ENCODE measurements at places on chromosomes 12 and 14.

DNA sequence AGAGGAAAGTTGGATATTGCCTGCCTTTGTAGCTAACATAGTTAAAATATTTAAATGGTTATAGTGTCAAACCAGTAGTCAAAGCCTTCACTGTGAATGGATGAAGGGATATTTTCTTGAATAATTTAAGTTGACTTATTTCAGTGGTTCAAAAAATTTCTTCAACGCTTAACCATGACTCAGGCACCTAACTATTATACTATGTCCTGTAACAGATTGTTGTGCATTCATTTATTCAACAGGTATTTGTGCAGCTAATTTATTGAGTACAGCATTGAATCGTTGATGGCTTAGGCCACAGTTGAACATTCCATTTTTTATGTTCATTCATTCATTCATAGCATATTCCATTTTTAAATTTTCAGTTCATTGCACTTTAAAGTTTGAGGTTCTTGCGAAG is 9.2 kb downstream of the HIF1A start:
- DNase-seq, result no peak

GRCh38 chr12:103399986-103400385 is 95.8 kb downstream of the C12orf42 start:
- no peak for DNase-seq

GRCh38 chr12:13744561-13744960 is 236.8 kb downstream of the GRIN2B start:
- no peak for DNase-seq

DNA sequence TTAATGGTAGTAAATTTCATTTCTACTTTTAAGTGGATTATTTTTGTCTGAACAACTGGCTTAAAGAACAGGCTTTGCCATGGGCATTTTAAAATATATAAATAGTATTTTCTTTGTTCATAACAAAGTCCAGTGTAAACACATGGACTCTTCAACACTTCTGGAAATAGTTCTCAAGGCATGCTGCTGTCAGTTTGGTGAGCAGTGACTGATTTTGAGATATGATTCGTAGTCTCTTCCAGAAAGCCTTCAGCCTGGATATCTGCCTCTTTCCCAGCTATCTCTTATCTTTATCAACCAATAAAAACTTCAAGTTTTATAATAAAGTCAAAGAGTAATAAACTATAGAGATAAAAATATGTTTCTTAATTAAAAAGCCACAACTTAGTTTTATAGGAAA is 110.7 kb downstream of the NAV3 start:
- DNase-seq, result no peak

DNA sequence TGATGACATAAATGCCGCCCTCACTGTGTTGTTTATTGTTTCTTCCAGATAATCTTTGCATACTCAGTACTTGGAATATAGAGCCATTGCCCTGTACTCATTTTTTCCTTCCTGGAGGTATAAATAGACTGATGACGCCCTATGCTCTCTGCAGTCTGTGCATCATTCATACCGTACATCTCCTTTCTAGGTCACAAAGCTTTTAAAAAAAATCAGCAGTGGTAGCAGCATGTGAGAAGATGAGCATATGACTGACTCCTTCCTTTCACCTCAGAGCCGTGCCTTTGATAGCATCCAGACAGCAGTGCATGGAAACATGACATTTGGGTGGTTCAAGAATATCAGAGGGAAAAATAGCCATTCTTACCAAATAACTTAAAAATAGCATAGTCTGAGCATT is 77.3 kb downstream of the PDE3A start:
- no peak for DNase-seq

- DNase-seq, result no peak
Observed at GRCh38 chr14:35337269-35338255, 45.4 kb downstream of the PSMA6 start.

DNA sequence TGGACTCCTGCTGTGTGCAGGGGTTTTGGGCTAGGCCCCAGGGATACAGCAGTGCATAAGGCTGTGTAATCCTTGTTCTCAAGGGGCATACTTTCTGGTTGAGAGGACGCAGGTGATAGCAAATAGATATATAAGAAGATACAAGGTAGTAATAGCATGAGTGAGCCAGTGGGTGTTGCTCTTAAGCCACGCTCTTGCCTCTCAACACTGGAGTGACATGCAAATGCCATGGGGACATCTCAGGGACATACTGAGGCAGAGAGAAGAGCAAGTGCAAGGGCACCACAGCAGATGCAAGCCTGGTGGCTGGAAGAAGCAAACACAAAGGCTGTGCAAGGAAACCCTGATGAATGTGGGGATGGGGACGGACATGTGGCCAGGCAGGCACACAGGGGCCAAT is 223.3 kb downstream of the CHST11 start:
- peak; percentile 34 for DNase-seq

- DNase-seq, result no peak
Observed at GRCh38 chr12:120257041-120257821, 8.3 kb downstream of the PXN start.

DNA sequence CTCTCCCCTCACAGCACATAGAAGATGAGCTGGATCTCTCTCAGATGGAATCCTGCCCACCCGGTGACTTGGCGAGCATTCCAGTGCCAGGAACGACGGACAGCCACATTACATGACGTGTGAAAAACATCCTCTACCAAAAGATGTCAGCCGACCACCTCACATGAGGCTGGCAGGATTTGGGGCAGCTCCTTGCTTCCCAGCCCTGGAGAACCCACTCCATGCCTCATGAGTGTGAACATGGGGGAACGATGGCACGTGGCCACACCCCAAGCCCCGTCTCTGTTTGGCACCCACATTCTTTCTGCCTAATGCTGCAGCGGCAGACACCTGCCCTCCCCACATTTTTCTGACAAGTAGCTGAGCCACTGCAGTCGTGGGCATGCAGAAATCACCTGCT is 202.5 kb downstream of the CALM1 start:
- DNase-seq, result no peak

- no peak for DNase-seq
Observed at GRCh38 chr12:11947213-11947612, 123.5 kb upstream of the BCL2L14 start.

- DNase-seq, result no peak
Observed at GRCh38 chr12:84056-84455, 17.5 kb downstream of the IQSEC3 start.

DNA sequence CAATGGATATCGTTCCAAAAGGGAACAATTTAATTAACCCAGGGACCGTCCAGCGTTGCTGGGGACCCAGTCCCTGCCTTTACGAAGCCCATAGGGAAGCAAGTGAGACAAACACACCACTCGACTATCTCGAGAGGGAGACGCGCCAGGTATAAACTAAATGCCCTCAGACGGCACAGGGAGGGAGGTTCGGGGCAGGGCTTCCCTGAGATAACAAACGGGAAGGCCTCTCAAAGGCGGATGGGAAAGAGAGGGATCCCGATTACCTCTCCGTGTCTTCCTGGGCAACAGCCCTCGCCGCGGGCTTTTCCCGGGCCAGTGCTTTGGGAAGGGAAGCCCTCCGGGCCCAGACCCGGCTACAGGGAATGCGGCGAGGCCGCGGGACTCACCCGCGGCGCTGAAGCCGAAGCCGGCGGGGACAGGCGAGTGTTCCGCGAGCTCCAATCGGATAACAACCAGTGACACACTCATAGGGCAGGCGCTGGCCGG is 390 bp downstream of the BRAP start:
- DNase-seq, result no peak

GRCh38 chr12:83113945-83114344 is 427.2 kb downstream of the TMTC2 start:
- DNase-seq, result no peak

DNA sequence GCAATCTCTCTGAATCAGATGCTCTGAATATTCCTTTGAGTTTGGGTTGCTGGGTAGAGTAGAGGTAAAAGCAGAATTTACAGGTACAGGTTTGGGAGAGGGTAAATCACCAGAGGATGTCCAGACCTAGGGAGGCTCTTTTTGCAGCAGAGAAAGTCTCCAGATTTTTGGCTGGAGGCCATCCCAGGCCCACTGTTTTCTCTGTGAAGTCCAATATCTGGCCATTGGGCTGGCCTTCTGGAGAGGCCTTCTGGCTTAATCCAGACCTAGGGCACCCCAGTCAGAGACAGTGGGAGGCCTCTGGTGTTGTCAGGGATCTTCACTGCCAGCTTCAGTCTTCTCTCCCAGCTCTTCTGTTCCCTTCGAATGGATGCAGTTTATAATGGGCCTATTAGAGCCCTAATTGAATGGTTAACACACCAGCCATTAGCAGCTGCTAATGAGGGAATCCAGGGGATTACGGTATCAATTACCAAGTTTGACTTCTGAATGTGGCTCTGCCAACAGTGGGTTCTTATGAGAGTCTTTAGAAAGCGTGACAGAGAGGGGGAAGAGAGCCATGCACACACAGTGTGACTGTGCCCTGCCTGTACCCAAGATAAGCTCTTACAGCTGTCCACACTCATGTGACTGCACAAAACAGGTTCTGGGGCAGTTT is 183.1 kb downstream of the EMP1 start:
- DNase-seq, result no peak

DNA sequence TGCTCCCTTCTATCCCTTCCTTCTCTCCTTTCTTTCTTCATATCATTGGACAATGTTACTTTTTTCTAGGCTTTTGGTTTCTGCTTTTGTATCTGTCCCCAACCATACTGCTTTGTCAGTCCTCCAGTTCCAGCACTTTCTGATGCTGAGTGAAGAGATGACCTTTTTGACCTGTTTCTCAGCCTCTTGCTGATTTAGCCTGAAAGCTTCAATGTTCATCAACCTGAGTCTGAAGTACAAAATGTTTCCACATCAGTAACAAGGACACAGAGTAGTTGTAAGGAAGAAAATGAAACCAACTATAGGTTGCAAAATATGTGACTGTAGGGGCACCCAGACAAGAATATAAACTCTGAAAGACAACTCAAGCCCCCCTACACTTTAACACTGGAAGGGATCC is 25.2 kb upstream of the AKAP6 start:
- no peak for DNase-seq

DNA sequence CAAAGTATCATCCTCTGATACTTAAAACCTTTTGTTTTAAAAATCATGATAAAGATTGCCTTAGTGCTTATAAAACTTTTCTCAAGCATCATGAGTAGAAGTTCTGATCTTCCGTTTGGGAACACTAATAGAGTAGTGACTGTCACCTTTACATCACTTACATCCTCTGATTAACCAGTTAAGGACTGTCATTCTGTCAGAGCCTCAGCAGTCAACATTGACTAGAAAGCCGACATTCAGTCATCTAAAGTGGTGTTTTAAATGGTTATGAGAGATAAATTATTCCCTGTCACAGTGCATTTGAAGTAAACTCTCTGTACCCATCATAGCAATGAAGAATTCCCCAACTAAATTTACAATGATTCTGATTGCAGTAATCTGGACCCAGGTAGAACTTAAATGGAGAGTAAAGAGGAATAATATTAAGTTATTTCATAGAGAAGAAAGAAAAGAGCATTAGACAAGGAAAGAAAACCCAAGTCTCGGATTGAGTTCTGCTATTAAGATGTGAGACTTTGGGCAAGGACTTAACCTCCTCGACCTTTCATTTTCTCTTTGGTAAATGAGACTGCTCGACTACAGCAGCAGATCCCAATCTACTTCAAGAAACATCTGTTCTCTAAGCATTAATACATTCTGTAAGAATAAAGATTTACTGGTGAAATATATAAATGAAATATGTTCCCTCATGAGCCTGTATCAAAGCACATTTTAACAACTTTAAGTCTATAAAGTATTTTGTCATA is 563.9 kb upstream of the LMO3 start:
- no peak for DNase-seq

DNA sequence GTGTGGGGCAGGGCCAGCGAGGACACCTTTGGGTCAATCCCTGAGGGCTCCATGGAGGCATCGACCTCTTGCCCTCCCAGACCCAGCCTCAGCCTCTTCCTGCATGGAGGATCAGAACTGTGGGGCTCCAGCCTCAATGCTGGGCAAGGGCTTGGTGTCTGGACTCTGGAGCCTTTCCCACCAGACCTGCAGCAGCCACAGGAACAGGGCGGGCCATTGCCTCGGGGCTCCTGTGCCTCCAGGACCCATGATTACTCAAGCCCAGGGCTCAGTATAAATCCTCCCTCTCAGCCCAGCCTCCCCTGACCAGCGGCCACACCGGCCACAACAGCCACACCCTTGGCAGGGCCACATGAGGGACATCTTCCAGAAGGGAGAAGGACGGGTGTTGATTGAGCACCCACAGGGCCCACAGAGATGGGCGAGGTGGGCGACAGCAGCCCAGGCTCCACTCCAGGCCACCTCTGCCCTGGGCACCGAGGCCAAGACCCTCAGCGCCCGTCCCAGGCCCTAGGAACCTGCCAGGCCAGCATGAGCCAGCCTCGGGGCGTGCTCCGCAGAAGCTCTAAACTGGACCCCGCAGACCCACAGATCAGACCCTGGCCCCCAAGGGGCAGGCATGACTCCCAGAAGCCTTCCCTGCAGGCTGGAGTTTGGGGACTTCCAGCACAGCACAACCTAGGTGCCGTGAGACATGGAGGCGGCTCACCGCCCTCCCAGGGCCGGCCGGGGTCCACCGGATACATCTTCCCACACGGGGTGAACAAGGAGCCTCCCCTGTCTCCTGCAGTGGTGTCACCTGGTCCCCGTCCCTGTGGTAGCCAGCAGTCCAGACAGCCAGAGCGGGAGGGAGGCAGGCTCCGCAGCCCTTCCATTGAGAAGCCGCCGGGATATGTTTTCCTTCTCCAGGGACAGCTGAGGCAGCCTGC is 25.1 kb downstream of the NCOR2 start:
- no peak for DNase-seq

- no peak for DNase-seq
Observed at GRCh38 chr14:55099756-55100155, 29.3 kb upstream of the LGALS3 start.

GRCh38 chr12:124837958-124838803 is 25.5 kb downstream of the SCARB1 start:
- peak; percentile 95 for DNase-seq

DNA sequence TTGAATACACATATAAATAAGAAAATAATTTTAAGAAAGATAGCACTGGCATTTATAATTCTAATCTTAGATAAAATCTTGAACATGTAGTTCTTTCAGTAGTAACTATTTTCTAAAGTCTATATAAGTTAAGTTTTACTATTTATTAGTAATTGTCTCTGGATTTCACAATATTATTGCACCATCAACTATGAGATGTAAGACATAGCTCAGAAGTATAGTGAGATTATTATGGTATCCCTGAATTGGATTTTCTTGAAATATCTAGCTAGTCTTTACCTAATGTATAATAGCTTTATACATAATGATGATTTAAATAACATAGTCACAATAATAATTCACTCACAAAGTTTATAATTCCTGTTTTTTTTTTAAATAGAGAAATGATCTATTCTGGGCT is 6.7 kb downstream of the CLEC12A start:
- DNase-seq, result no peak

DNA sequence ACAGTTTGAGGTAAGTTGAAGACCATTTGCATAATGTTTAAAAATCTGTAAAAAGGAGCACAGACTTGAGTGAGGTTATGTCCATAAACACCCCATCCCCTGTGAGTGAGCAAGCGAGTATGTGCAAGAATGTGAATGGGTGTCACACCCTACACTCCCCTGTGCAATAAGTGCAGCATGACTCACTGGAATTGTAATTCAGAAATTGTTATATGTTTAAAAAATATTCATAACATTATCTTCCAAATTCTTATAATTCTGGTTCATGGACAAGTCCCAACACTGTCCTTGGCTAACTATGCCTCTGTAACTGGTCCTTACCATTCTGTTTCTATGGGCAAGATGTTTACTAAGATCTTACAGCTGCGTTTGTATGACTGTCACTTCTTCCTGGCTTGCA is 207.8 kb upstream of the FAR2 start:
- no peak for DNase-seq

GRCh38 chr14:66539034-66539433 is 31.1 kb downstream of the GPHN start:
- no peak for DNase-seq

GRCh38 chr14:101635749-101636560 is 74.7 kb downstream of the DIO3 start:
- DNase-seq, result no peak
